ENCODE measurements at places on chromosomes 13 and 19.

DNA sequence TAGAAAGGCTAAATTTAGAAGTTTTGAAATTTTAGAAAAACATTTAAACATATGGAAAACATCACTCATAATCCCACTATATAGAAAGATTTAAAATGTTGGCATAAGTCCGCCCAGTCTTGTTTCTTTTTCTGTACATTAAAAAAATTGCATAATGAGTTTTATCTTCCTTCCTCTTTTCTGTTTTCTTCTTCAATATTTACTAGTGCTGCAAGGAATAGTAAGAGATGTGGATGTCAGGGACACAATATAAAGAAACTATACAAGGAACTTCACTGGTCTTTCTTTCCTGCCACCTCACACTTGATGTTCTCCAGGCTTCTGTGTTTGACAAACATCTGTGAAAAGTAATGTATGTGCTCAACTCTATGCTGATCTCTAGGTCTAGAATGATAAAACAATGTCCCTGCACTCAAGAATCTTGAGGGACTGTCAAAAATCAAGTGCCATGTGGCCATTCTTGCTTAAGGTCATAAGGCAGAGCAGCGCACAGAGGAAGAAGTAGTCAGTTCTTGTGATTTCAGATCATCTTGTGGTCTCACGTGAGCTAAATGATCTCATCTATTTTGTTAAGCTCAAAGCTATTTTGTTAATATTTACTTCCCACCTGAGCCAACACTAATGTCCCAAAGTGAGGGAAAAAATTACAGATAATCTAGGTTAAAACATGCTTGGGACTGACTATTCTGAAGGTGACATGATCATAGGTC lies 186.9 kb upstream of the OBI1 start:
- DNase-seq, result no peak

DNA sequence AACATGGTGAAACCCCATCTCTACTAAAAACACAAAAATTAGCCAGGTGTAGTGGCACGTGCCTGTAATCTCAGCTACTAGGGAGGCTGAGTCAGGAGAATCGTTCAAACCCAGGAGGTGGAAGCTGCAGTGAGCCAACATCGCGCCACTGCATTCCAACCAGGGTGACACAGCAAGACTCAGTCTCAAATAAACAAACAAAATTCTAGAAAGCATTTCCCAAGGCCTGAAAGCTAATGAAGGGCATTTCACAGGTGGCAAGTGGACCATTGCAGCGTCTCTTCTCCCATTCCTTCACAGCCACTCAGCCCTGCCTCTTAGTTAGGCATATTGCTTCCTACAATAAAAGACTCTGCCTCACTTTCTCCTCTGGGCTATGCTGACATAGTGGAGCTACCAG lies 13.5 kb upstream of the RXFP2 start:
- no peak for DNase-seq

DNA sequence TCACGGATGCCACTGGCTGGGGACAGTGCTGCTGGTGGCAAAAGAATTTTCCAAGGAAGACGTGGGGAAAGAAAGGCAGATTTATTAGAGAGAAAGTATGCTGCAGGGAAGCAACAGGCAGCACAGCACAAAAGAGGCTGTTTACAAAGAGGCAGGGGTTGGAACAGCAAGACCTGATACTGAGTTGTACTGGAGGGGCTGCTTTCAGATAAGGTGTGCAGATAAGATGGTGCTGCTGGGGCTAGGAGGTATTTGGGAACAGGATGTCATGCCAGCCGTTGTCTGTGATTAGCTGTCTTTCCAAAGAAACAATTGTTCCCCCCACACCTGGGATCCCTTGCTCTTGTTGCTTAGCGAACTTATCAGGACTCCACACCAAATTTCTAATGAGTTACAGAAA lies 2023.3 kb upstream of the PCDH20 start:
- DNase-seq, result no peak

- peak; percentile 57 for DNase-seq
These were observed at the start of gene ZNF491 for GRCh38 chr19:11798391-11799330. Gene ZNF491, plus strand, starts transcription at chr19:11798523. Its CDS starts 7,431 bp downstream, at chr19:11805954.

DNA sequence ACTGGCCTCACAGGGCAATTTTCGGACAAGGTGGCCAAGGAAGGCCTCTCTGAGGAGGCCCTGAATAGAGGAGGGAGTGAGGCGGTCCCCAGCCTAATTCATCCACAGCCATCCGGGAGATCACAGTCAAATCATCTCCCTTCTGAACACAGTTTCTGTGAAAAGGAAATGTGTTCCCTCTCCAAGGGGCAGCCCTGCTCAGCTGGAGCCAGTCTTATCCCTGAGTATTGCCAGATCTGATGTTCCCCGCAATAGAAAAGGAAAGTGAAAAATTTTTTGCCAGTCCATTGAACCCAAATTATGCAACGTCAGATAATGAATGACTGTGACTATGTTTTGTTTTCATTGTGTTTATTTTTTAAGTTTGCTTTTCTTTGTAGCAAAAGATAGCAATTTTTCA lies 125.9 kb downstream of the SIPA1L3 start:
- DNase-seq, result no peak

GRCh38 chr13:31351376-31351775 lies 151.6 kb downstream of the B3GLCT start:
- no peak for DNase-seq

GRCh38 chr13:39244561-39245230 lies 206.4 kb downstream of the NHLRC3 start:
- no peak for DNase-seq

GRCh38 chr13:93466502-93467036 lies 240.0 kb downstream of the GPC6 start:
- no peak for DNase-seq

GRCh38 chr13:27549406-27549981 lies 70.8 kb downstream of the LNX2 start:
- DNase-seq, result no peak

DNA sequence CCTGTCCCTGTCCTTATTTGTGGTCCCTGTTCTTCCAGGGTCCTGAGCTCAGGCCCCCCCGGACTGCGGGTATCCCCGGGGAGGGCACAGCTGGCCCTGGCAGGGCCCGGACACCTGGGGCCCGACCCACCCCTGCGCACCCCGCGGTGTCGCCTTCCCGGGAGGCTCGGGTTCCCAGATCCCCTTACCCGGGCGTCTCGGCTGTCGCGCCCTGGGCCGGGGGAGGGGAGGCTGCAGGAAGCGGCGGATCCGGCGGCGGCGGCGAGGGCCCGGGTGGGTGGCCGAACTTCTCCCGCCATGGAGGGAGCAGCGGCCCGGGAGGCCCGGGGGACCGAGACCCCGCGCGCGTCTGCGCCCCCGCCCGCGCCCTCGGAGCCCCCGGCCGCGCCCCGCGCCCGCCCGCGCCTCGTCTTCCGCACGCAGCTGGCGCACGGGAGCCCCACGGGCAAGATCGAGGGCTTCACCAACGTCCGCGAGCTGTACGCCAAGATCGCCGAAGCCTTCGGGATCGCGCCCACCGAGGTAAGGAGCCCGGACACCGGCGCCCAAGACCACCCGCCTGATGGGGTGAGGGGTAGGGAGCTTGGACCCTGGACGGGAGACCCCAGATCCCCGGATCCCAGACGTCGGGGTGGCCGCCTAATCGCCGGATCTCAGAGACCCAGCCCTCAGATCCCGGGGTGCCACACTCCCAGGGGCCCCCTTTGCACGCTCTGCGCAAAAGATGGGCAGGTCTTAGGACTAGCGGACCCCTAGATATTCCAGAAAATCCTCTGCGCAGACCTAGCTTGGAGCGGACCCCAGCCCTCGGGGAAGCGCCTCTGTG lies at the start of gene GIPC3:
Gene GIPC3 (plus strand): TSS at position 178 of the 826 bp plus-strand sequence. CDS start 120 bp downstream, at position 298.
- DNase-seq, result no peak

- DNase-seq, result no peak
These were observed 12.8 kb downstream of the POLR2E start for GRCh38 chr19:1082165-1082927.

DNA sequence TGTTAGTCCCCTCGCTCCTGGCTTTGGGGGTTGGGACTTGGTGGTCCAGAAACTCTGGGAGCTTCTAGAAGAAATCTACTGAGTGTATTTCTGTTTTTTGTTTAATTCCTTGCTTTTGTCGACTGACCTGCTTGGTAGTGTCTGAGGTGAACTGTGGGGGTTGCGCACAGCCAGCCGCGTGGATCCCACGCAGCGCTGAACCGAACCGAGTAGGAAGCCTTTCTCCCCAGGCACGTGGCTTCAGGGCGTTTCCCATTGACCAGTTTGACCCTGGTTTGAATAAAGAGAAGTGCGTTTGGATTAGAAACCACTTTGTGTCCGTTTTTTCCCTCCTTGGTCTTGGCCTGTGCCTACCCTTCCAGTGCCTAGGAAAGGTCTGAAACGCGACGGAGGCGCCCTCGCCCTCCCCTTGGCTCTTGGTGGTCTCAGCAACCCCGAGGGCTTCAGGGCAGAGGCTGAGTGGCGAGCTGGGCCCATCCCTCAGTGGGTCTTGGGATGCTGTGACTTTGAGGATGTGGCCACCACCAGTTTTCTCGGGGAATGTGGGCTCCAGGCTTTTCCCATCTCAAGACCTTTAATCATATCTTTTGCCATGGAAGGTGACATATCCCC lies 2.7 kb upstream of the RPS15 start:
- no peak for DNase-seq

GRCh38 chr13:42405665-42406390 lies 133.9 kb downstream of the AKAP11 start:
- no peak for DNase-seq

DNA sequence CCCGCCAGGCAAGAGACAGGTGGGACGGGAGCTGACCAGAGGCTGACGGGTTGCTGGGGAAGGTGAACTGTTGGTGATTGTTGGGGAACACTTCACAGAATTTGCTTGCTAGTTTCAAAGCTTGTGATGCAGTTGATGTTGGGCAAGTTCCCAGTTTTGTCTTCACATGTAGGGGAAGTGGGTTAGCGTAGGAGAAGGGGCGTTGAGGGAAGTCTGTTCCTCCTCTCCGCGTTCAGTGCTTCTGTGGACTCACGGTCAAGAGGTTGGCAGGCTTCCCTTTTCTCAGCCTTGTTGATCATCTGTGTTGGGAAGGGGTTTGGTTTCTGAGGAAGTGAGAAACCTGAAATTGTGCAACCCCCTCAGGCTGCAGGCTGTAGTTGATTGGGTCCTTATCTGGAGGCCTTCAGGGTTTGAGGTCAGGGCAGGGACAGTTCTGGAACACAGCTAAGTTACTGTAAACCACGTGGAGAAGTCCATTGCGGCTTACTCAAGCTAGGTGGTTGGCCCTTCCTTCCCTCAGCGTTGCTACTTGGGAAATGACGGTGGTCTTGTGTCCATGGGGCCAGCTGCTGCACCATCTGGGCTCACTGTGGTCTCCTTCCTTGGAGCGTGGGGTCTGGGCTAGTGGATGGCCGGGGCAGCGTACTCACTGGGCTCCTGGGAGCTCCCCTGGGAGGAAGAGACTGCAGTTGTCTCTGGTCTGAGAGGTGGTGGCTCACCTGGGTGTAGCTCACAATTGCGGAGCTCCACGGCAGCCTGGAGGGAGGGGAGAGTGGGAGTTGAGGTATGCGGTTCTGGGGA lies 7.5 kb downstream of the RPS9 start:
- peak; percentile 36 for DNase-seq

DNA sequence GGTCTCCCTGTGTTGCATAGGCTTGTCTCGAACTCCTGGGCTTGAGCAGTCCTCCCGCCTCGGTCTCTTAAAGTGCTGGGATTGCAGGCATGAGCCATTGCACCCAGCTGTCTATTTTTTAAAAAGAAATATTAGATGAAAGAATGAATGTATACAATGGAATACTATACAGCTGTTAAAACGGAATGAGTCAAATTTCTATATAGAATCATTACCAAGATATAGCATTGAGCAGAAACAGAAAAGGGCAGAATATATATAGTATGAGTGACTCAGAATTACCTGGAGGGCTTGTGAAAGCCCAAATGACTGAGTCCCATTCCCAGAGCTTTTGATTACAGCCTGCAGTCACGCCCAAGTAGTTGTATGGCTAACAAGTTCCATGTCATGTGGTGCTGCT lies 4.4 kb downstream of the DACT3 start:
- DNase-seq, result no peak

DNA sequence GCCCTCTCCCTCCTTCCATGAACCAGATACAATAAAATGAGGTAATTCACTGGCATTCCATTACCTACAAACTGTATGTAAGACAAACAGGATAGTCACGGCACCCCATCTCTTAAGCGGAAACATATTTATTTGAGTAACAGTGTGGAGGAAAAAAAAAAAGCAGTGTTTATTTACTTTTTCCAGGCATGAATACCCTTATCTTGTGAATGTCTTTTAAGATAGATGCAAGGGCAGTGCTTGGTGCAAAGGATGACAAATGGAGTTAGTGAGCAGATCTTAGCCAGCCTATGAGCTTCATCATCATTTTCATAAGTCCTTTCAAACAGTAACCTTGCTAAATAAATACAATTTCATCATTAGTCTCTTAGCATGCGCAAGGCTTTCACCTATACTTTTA lies 1661.8 kb upstream of the SPRY2 start:
- DNase-seq, result no peak

- no peak for DNase-seq
These were observed 5.7 kb downstream of the NDFIP2 start for GRCh38 chr13:79486433-79487188.

GRCh38 chr13:78659450-78659730 lies 435 bp upstream of the OBI1 start:
- DNase-seq, result no peak

GRCh38 chr13:109744512-109745051 lies 41.8 kb downstream of the IRS2 start:
- no peak for DNase-seq

DNA sequence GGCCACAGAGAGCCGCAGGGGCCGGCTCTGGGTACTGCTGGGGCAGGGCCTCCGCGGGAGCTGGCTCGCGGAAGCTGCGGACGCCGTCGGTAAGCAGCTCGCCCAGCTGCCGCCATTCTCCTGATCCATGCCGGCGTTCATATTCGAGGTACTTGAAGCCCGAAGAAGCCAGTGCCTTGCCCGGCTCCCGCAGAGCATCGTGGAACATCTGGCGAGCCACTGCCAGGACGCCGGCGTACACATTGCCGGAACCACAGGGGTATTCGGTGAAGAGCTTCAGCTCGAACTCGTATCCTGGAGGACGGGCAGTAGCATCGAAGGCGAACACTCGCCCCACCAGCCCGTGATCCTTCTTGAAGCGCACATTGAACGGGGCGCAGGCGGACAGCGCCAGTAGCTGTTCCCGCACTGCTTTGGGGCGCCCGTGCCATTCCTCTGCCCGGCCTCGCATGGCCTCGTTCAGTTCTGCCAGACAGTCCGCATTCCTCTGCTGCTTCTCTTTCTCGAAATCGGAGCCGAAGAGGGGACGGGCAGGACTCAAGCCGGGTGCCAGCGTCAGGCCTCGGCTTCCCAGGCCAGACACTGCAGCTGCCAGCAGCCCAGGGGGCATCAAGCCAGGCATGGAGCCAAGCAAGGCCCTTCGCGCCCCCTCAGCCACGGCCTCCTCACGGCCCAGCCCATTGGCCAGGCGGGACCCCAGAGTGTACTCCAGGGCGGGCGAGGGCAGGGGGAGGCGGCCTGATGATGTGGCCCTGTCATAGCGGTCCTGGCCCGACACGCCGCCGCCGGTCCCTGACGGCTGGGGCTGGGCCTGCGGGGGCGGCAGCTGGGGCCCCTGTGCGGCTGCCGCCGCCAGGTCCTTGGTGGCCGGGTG lies 1.0 kb downstream of the IRF2BP1 start:
- DNase-seq, result no peak
